ENCODE measurements at places on chromosomes 7 and 10.

DNA sequence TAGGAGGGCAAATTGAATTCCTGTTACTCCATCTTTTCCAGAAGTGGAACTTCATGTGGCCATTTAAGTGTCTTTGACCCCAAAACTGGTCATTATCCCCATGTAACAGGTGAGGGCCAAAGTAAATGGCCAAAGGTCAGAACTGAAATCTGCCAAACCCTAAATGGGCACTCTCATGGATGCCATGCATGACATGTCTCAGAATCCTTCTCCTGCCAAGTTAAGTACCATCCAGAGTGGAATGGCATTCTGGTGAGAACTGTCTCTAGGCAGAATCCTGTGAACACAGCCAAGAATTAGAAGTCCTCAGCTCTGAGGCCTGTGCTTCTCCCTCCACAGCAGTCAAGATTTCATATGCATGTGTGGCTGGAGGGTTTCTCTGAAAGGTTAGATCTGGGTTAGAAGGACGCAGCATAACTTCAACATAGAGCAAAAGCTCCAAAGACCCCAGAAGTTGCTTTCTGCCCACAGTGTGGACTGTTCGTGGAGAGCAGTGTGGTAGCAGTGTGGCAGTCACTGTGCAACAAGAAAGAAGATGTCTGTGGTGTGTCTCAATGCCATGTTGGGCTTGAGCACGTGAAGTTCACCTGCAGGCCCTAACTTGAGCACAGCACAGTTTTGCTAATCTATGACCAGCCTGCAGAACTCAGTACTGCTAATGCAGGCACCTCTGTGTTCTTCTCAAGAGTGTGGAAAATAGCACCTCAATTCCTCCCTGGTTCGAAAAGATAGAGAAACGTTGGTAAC is 121.3 kb downstream of the ADCY1 start:
- ATAC-seq = no peak

- ATAC-seq = no peak
These were observed 124.0 kb upstream of the PRSS58 start for GRCh38 chr7:142381727-142382390.

DNA sequence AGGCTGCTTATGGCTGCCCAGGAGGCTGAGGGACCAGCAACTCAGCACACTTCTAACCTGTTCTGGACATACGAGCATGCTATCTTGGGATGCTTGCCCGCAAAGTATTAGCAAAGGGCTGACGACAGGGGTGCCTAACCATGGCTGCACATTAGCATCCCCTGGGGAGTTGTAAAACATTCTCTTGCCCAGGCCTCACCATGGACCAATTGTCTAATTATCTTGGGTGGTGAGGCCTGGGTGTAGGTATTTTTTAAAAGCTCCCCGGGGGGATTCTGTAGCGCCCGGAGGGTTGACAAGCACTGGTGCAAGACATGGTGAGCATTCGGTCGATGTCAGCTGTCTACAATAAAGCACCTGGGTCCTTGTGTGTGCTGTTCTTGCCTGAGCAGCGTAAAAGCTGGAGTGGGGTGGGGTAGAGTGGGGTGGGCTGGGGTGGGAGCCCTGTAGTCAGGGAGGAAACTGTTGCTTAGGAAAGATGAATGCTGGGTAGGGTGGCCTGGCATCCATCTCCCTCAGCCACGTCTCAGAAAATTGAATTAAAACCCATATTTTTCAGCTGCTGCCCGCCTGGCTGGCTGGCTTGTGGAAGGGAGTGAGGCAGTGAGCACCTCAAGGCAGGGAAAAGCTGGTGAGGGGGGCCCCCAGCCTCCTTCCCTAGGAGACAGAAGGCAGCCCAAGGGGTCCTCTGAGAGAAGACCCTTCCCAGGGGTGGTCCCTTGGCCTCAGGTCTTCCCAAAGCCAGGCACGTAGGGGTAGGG is 2.9 kb upstream of the ADCYAP1R1 start:
- ATAC-seq = peak; percentile 12

- ATAC-seq = no peak
These were observed 179.7 kb downstream of the ANK3 start for GRCh38 chr10:60209874-60210570.
